ENCODE measurements at places on chromosomes 2 and 18.

- no peak for DNase-seq
These were observed 10.4 kb upstream of the NETO1 start for GRCh38 chr18:72878143-72878542.

DNA sequence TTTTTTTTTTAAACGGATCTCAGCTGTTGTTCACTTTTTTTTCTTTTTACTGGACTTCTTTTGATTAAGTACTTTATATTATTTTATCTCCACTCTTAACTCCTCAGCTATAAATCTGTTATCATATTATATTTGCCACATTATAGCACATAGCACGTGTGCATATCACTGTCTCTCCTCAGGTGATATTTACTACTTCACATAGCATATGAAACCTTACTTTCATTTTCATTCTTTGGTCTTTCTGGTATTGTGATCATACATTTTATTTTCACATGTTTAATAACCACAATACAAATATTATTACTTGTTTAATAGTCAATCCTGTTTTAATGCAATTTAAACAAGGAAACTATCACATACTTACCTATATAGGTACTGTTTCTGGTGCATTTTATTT is 993.1 kb upstream of the TMEFF2 start:
- no peak for DNase-seq

- no peak for DNase-seq
These were observed 81.7 kb downstream of the EPC2 start for GRCh38 chr2:148726228-148726627.

GRCh38 chr18:68724021-68724420 is 9.1 kb upstream of the TMX3 start:
- DNase-seq: no peak

- DNase-seq: no peak
These were observed 56.5 kb upstream of the ERBB4 start for GRCh38 chr2:212595036-212595654.

GRCh38 chr2:204177251-204177976 is 240.9 kb downstream of the ICOS start:
- no peak for DNase-seq

GRCh38 chr2:183259921-183260320 is 135.7 kb downstream of the NUP35 start:
- no peak for DNase-seq

Data from NCI-H2107 (cell line).